Activated T-cell treated with anti-CD3 and anti-CD28 coated beads for 48 hours (primary cell): ENCODE measurements at places on chromosomes 3 and 15.

DNA sequence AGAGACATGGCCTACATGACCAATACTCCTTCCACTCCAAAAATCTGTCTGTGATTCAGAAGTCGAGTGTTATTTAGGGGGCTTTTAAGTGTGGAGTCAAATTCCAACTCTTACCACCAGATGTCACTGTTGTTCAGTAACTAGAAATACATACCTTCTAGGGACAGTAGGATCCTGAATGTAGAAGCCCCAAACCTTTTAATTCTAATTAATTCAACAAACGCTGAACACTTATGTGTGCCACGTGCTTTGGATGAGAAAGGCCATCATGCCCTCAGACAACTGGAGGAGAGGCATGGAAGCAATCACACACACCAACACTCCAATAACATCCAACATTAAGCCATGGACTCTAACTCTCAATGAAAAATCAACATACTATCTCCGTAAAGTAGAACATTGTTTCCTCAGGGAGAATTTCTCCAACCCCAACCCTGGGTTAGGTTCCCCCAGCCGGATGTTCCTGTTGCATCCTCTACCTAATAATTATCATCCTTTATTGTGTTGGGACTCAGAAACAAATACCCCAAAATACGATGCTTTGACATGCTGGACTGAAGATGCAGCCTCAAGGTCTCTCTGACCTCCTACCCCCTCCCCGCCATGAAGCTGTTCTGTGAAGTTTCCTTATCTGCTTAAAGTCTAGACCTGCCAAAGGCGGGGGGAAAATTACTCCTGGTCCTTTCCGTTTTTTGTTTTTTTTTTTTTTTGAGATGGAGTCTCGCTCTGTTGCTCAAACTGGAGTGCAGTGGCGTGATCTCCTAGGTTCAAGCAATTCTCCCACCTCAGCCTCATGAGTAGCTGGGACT, 8.0 kb upstream of the CCDC13 start:
- no peak for DNase-seq

GRCh38 chr15:89308236-89308635, 26.4 kb downstream of the POLG start:
- no peak for DNase-seq

DNA sequence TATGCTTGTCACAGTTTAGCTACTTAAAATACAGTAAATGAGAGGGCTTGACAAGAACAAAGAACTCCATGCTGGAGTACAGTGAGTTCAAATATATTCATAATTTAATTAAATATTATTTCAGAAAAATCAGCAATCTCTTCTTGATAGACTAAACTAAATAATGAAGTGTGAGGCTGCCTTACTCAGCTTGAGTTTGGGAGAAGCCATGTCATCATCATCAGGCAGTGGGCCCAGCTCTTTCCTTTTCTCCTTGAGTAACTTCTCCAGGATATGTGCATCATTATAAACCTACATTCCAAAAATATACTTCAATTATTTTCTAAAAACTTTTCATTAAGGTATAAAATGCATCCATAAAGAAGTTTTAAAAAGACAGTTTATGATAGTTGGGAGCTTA, 70.5 kb downstream of the PBRM1 start:
- no peak for DNase-seq

GRCh38 chr3:89266074-89266473, 158.7 kb downstream of the EPHA3 start:
- DNase-seq = no peak

GRCh38 chr3:119588112-119588511, 8.8 kb downstream of the ADPRH start:
- DNase-seq = no peak

- no peak for DNase-seq
Observed at GRCh38 chr3:128667641-128668040, 17.0 kb upstream of the RPN1 start.

DNA sequence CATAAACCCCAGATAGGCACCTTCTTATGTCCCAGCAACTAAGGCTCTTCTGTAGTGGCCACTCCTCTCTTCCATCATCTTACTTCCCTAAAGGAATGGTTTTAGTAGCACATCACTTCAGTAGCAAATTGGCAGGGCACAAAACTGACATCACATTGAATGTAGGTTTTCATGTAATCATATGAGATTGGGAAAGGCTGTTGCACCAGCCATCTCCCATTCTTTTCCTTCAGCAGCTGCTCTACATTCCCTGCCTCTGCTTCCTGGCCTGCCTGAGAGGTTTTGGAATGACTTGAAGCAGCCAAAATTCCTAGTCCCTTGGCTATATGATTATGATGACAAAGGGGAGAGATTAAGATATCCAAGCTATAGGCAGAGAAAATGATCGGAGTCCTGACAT, 36.5 kb downstream of the NSUN3 start:
- DNase-seq = no peak

- DNase-seq = no peak
Observed at GRCh38 chr3:190258634-190259033, 63.6 kb downstream of the CLDN1 start.

DNA sequence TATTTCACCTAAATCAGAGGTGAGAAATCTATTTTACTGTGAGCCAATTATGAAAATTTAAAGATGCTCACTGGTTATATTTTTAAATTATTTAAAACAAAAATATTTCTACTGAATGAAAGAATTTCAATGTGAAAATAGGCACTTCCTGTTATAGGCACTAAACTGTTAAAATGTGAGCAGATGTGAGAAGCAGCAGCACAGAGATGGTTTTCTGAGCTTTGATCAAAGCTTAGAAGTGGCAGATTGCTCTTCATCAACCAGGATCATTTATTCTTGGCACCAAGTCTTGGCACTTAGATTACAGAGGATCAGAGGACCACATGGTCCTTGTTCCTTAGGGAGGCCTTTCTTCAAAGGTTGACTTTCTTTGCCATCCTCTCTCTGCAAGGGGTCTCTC, 18.0 kb upstream of the TSC22D2 start:
- DNase-seq = no peak

GRCh38 chr3:43144761-43145490, 39.0 kb upstream of the POMGNT2 start:
- no peak for DNase-seq

DNA sequence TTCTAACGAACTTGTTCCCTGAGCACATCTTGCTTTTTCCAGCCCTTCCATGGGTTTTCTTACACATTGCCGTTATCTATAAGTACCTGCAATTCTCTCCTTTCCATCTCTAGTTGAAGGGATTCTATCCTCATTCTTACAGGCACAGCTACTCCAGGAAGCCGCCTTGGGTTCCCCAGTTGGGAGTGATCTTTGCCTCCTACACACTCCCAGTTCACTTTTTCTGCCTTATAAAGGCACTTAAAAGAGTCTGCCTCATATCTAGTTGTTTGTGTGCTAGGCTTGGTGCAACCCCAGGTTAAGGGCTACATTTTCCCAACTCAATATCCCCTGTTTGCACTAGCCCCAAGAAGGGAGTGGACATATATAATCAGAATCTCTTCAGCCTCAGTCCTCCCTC, 44.0 kb upstream of the IREB2 start:
- no peak for DNase-seq

GRCh38 chr3:98763819-98764418, 779 bp downstream of the ST3GAL6 start:
- DNase-seq = no peak

- no peak for DNase-seq
Observed at GRCh38 chr3:128550113-128550440, 57.1 kb upstream of the GATA2 start.

DNA sequence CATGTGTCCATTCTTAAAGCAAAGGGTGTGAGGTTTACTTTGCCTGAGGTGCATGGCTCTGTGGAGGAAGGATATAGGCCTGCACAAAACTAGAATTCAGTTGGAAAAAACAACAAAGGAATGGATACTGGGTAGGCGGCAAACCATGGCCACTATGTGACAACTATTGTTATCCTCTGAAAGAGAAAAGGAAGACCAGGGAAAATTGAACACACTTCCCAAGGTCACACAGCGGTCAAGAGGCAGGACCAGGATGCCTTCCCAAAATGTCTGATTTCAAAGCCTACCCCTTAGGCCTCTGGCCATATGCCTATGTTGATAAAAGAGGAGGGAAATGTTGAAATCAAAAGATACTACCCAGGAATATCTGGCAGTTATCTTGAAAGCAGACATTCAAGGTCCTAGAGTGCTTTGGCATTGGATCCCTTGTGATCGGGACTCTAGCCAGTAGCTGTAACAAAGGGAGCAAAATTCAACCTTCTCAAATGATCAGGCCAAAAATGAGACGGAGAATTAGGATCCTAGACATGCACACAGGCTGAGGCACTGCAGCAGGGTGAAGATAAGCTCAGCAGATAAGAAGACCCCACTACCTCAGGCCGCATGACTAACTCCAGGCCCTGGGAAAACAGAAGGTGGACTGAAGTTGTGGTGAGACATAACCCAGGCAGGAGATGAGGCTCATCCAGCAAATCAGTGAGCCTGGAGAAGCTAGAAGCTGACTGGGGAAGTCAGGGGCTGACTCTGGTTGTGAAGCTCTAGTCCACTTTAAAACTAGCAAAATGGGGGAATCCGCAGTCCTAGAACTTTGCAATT, 292.2 kb downstream of the NEK10 start:
- DNase-seq = no peak

DNA sequence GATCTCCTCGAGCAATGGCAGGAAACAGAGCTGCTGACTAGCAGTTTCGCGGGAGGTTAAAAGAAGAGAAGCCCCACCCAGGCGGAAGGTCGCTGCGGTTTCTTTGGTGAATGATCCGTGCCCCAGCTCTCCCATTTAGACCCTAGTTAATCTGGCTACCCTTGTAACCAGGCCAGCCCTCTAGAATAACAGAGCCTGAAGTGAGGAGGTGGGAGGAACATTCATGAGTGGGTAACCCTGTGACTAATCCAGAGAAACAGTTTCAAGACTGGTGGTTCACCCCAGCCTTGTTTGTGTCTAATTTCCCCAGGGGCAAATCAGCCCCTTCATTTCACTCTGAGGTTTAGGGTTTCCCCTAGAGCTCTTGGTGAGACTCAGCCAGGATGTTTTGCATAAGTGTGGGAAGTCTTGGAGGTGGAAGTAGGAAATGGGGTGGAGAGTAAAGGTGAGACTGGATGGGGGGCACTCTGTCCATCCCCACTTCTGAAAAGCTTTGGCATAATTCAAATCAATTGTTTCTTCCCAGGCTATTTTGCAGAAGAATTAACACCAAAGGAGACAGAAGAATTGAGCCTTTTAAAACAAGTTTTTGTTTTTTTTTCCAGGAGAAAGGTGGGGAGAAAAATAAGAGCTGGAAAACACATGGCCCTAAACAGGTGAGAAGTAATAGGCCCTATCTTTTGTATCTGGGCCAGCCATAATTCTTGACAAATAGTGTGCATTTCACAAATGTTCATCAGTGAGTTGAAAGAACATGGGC, 303.1 kb downstream of the RPLP1 start:
- peak; percentile 76 for DNase-seq

- DNase-seq = peak; percentile 7
Observed at GRCh38 chr3:59286791-59287531, 237.1 kb upstream of the CFAP20DC start.

- DNase-seq = no peak
Observed at GRCh38 chr3:10469441-10470119, 35.8 kb downstream of the ATP2B2 start.

GRCh38 chr15:31360158-31360561, 33.5 kb downstream of the KLF13 start:
- no peak for DNase-seq

DNA sequence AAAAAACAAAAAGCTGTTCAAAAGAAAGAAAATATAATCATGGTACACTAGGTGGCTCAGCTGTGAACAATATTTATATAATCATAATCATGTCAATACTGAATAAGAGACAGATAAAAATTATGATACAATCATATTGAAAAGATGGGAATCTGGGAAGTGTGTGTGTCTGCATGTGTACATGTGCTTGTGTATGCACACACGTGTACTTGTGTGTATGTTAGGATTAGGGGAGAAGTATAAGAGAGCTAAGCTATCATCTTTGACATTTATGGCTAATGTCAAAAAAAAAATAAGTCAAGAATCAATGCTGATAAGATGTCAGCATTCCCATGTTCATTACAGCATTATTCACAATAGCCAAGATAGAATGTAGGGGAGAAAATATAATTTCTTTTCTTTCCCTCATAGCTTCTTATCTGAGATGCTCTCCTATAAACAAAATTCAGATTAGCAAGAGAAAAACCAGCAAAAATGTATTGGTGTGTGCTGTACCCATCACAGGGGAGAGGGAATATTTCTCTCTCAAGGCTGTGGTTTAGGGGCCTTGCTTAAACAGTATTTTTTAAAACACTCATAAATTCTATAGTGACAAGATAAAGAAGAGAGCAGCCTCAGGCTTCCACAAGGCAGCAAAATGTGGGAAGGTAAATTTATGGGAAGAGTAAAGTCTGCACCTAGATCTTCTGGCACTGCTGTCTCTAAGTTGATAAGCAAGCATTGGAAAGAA, 63.4 kb upstream of the ITGA11 start:
- no peak for DNase-seq

GRCh38 chr15:90001062-90001682, at the start of gene ZNF710:
TSS of gene ZNF710 (plus strand) at chr15:90001324. CDS start at chr15:90067138, 65,814 bp downstream.
- DNase-seq = no peak

DNA sequence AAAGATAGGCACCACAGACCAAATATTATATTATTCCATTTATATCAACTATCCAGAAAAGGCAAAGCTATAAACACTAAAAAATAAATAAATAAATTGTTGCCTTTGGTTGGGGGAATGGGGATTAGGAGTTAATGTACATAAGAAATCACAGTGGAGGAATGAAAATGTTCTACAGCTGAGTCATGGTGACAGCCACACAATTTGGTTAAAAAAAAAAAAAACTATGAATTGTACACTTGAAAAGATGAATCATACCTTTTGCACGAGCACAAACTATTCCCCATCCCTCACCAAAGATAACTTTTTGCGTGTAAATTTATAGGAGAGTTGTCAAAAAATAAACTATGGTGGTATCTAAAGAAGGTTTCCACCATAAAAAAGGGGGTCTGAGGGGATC, 103.2 kb downstream of the TBC1D5 start:
- no peak for DNase-seq

- DNase-seq = no peak
Observed at GRCh38 chr15:26197719-26198118, 334.6 kb upstream of the ATP10A start.

DNA sequence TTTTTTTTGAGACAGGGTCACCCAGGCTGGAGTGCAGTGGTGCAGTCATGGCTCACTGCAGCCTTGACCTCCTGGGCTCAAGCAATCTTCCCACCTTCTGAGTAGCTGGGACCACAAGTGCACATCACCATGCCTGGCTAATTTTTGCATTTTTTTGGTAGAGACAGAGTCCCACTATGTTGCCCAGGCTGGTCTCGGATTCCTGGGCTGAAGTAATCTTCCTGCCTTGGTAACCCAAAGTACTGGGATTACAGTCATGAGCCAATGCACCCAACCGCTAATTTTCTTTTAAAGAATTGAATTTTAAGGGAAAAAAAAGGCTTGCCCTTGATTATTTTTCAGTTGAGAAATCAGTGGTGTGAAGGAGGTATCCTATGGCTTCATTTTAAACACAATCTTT, 334.0 kb downstream of the SOX2 start:
- no peak for DNase-seq

- DNase-seq = no peak
Observed at GRCh38 chr3:13792512-13793371, 87.1 kb downstream of the WNT7A start.

- DNase-seq = peak; percentile 27
Observed at GRCh38 chr15:88621789-88622604, 857 bp downstream of the AEN start.
